ENCODE measurements at places on chromosomes 6 and 20. TPM values are rescaled to one million over a fixed set of nuclear protein-coding genes. Genes with fewer than 3 reads are reported as not detected.

DNA sequence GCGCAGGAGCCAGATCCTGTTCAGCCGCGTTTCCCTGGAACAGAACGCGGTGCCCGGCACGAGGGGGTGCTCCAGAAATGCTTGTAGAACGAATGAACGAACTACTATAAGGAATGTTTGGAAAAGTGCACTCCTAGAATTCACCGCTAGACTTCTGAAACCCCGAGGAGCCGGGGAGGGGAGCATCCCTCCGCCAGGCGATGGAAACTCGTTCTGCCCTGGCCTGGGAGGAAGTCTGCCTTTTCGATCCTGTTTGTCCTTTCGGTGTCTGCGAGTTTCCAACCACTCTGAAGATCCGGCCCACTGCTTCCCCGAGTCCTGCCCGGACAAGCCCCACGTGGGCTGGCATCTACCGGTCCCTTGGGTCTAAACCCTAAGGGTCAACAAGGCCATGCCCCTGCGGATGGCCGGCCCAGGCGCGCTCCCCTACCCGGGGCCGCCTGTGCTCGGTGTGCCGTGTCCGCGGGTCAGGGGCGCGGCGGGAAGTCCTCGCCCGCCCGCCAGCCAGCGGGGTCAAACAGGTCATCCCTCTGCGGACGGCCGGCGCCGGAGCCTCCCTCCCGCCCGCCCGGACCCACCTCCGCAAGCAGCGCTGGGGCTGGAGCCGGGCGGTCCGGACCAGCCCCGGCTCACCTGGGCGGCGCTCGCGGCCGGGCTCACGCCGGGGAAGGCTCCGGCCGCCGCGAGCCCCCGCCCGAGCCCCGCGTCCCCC lies 526 bp downstream of the SULF2 start:
- no peak for DNase-seq

DNA sequence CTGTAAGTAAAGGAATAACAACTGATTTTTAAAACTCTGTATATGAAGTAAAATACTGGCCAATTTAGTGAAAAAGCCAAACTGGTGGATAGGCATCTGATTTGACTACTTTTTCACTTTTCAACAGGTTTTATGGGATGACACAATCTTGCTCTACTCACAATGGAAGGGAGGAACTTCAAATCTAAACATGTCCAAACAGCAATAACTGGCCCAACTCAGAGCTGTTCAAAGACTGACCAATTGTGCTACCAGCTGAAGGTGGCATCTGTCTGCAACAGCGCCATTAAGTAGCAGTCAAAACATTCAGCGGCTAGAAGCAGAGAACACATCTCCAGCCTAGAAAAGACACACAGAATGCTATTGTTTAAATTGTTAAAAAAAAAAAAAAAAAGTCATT lies 44.6 kb downstream of the SESN1 start:
- DNase-seq: no peak

The TCF21 gene
- total RNA-seq: 5.9 TPM

The LIN28B gene
- not detected for total RNA-seq

The RBL1 gene
- 10.9 TPM for total RNA-seq

The MBOAT1 gene
- 12.6 TPM for total RNA-seq

The PHF3 gene
- 33.4 TPM for total RNA-seq

DNA sequence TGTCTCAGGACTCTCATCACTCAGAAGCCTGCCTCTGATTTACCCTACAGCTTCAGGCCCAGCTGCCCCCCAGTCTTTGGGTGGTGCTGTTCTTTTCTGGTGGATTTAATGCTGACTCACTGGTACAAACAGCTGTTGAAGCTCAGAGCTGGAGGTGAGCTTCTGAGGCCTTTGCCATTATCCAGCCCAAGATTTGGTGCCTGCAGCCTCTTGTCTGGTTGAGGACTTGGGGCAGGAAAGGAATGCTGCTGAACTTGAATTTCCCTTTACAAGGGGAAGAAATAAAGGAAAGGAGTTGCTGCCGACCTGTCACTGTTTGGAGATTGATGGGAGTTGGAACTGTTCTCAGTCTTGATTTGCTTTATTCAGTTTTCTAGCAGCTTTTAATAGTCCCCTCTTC lies 19.8 kb downstream of the ABCF1 start:
- no peak for DNase-seq

DNA sequence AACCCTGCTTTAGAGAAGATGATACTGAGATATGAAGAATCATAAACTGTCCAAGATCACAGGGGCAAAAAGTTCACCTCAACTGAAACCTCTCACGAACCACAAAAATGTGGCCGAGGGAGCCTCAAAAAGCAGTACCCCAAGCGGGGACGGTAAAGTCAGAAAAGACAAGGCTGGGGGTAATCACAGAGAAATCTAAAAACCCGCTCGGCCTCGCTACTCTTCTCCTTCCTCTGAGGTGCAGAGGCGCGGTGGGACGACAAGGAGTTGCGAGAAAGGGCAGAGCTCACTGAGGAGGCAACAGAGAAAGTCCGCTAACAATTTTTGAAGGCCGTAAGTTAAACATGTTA lies 356 bp upstream of the IRAK1BP1 start:
- no peak for DNase-seq

DNA sequence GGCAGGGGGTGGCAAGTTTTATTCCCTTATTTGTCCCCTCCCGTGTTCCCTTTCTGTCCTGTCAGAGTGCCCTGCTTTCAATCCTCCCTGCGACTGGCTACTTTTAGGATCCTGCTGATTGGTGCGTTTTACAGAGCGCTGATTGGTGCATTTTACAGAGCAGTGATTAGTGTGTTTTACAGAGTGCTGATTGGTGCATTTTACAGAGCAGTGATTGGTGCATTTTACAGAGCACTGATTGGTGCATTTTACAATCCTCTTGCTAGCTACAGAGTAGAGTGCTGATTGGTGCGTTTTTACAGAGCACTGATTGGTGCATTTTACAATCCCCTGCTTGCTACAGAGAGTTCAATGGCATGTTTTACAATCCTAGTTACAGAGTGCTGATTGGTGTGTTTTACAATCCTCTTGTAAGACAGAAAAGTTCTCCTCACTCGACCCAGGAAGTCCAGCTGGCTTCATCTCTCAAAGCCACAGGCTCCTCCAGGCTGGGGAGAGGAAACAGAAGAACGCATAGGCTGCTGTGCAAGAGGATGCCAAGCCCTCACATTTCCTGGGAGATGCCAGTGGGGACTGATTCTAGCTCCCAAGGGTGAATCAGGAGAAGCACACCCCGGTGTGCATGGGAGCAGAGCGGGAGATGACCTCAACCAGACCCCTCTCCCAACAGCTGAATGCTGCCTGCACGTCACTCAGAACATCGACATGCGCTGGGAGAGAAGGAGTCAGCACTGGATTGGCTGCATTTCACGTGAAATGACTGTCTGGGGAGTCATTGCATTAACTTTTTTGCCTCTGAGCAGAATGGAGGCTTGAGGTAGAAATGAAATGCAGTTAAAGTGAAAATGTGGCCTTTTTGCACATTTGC lies 48.3 kb upstream of the SLC22A23 start:
- no peak for DNase-seq

DNA sequence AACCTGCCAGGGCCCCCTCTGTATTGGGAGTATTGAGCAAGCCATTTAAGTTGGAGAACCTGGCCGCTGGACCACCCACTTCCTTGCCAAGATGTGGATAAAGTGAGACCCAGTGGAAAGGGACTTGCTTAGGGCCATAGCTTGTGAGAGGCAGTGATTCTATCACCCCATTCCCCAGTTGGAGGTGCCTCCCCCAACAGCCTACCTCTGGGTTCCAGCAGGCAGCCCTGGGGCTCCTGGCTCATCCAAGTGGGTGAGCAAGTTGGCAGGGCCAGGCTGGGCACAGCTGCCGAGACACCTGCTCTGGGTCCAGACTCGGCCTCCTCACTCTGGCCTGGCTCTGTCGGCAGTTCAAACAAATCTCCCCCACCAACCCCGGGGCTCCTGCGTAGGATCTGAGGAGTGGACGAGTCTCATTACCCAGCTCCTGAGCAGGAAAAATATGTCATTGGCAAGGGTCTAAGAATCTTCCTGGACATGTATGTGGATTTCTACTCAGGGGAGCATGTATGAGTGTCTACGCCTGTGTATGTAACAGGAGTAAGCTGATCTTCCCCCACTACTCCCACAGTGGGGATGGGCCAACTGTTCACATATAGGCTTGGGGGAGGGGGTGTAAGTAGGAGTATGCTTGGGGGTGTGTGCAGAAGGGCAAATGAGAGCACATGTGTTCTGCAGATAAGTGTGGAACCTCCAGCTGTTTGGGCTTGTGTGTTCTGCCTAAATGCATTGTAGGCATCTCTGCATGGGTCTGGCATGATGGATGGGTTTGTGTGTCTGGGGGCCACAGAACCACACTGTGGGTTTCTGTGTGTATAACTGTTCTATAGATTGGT lies 1.9 kb downstream of the ID1 start:
- no peak for DNase-seq

DNA sequence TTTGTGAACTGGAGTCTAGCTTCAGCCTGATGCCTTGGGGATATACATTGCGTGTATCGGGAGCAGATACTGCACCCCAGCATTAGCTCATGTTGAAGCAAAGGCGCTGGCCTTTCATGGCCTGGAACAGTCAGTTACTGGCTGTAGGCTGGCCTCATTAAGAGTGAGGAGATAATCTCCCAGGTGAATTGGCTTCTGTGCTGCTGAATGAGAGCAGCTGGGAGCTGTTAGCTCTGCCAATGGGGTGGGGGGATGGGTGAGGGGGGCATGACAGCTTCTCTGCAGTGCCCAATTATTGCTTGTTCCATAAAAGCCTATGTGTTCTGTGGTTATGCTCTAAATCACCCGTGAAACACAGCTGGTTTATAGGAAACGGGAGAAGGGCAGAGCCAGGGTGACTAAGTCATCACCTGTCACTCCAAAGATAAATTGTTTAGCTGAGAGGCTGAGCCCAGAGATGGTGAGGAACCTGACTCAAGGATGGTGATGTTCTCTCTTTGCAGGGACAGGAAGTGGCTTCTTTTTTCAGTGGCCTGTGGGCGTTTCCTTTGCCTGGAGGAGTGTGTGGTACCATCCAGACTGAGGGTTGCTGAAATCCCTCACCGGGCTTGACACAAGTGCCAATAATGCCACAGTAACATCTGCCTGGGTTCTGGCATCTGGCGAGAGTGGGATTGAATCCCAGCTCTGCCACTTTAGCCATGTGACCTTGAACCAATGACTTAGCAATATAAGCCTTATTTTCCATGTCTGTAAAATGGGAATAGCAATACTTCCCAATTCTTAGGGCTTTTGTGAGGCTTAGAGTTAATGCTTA lies 170.8 kb downstream of the BCAS1 start:
- DNase-seq: no peak
